ENCODE measurements at places on chromosomes 16 and 17. TPM values are rescaled to one million over a fixed set of nuclear protein-coding genes. Genes with fewer than 3 reads are reported as not detected.

DNA sequence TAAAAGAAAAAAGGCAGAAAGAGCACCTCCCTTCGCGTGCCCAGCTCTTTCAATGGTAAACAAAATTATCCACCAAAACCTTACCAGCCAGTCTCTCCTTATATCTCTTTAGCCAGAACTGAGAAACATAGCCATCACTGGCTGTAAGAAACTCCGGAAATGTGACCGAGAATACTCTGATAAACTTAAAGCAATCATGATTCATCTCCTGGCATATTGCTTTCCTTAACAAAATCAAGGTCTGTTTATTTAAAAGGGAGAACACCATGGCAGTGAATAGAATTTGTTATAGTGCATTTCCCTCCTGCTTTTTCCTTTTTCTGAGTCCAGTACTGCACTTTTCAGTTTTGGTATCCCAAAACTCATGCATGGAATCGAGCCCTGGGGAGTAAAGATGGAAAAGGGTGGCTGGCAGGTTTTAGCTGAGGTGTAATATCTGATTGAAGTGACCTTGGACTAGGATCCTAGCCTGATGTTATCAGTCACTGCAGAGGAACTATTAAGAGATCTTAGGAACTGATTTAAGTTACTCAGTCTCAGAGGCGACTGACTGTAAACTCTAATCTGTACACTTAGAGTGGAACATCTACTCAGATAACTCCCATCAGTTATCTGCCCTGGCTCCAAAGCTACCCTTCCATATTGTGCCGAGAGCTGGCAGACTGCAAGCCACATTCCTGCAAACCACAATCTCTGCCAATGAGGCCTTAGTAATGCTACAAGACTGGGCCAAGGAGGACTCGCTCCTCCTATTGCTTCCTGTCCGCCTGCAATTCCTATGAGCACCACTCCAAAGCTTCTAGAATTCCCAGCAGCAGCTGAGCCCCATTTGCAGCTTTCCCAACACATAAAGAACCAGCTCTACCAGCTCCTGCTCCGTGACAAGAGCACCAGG is 7.4 kb upstream of the COX10 start:
- peak; percentile 18 for DNase-seq

- DNase-seq = no peak
Measured at GRCh38 chr17:57593739-57594462, 151.2 kb downstream of the CCDC182 start.

GRCh38 chr16:68778551-68779231 is 41.6 kb downstream of the CDH1 start:
- no peak for DNase-seq

- DNase-seq = no peak
Measured at GRCh38 chr16:85245307-85246172, 133.3 kb upstream of the CIBAR2 start.

DNA sequence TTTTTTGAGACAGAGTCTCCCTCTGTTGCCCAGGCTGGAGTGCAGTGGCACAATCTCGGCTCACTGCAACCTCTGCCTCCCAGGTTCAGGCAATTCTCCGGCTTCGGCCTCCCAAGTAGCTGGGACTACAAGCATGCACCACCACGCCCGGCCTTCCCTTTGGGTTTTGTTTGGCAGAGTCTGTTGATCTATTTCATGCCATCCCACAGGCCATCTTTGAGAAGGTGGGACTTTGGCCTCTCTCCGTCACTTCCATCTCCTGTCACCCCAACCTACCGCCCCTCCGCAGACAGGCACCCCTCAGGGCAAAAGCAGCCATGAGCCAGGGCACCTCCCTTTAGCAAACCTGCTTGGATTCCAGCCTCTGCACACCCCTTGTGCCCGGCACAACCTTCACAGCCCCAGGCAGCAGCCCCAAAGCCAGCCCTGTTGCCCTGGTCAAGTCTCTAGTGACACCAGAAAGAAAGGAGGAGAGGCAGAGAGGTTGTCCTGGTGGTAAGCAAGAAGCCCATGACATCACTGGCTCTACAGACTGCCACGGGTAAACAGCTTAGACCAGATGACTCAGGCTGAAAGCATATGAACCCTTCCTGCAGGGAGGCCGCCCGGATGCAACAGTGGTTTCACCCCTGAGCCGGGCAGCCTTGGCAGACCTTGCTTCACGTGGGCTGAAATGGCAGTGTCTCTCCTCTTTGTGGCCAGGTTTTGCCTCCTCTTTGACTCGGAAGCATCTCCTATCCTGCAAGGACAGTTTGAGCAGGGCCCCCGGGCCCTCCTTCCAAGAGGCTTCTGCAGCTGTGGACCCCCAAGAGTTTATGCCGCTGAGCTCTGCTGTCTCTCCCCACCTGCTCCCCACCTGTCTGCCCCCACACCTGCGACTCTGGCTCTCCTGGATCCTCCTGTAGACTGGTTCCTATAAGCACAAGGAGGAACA is 8.1 kb upstream of the TIMP2 start:
- DNase-seq = peak; percentile 97

GRCh38 chr17:17220529-17220928 is 14.4 kb upstream of the PLD6 start:
- no peak for DNase-seq

GRCh38 chr16:67683767-67684166 is 17.2 kb downstream of the C16orf86 start:
- DNase-seq = no peak

DNA sequence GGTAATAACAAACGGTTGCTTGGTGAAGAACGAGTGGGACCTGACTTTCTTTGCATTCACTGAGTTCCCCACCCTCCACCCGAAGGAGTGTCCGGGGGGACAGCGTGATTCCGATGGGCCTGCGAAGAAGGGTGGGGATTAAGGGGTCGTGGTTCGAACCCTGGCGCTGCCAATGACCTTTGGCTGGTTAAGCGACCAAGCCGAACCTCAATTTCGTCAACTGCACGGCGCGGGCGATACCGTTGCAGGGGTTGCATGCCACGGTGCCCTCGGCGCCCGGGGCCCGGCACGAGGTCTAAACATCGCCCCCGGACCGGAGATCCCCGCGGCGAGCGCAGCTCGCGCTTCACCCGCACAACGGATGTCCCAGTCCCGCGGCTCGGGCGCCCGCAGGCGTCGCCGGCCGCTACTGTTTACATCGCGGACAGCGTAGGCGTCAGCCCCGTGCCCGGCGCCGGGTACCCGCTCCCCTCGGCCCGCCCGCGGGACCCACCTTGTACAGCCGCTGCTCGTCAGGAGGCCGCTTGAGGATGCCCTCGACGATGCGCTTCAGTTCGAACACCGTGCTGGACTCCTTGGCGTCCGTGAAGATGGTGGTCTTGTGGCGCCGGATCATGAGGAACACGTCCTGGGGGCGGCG is 460 bp downstream of the ELOB start:
- no peak for DNase-seq

The NAA60 gene
- 30.7 TPM for total RNA-seq

DNA sequence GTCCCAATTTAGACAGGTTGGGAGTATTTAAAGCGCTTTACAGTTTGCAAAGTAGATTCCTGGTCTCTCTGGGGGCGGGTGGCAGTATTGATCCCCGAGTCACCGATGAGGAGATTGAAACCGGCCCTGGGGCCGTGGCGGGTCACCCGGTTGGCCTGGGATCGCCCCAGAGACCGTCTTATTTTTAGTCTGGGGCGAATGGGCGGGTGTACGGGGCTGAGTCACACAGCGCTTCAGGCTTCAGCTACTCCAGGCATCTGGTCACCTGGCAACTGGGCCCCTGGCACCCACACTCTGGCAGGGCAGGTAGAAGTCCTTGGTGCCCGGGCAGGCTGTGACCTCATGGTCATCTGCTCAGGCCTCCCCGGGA is 669 bp downstream of the MIEF2 start:
- peak; percentile 69 for DNase-seq

The UNC13D gene
- total RNA-seq = 14.0 TPM

The SPNS2 gene
- 47.3 TPM for total RNA-seq

The MAPT gene
- total RNA-seq = 0.25 TPM

The LRRC37A gene
- total RNA-seq = 2.8 TPM

GRCh38 chr16:66493490-66494401 is 56.2 kb downstream of the TK2 start:
- no peak for DNase-seq

GRCh38 chr16:11155284-11155806 is 100.7 kb downstream of the SOCS1 start:
- no peak for DNase-seq

DNA sequence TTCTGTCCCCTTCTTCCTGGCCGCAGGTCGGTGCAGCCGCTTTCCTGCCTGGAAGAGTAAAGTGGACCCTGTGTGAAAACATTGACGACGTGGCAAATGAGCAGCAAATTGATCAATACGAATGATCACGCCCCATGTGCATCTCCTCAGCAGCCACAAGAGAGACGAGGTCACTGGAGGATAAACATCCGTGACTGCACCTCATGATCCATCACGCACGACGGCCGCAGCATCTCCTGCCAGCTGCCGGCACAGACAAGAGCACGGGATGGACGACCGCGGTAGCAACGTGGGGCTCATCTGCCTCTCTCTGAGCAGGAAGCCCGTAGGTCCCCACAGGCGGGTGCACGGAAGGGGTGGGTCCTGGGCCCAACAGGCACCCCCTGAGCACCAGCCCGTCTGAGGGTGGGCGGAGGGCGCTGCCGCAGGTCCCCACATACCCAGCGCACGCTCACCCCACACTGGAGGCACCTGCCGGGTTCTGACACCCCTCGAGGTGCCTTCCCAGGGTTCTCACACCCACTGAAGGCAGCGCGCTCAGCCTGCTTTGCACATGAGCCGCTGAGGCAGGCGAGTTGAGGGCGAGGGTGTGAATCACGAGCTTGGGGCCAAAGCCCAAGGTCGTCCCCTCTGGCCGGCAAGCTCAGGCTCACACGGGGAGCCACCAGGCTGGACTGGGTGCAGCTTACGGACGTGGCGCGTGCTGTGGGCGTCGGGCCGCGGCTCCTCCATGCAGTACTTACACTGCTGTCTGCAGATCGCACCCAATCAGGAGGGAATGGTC is 12.3 kb upstream of the CDH15 start:
- DNase-seq = no peak

The ACAP1 gene
- total RNA-seq = 3.6 TPM

DNA sequence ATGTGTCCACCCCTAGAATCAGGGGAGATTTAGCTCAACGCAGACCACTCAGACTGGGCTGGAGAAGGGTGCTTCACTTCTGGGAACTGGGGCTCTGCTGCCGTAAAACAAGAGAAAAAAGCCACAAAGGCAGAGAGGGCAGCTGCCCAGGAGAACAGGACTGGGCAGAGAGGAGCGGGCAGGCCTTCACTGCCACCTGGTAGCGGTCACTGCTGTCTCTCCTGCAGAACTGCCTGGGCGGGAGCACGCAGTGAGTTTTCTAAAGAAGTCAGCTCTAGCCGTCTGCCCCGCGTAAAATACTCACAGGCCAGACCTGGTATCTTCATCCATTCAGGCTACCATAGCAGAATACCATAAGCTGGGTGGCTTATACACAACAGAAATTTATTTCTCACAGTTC is 103.8 kb downstream of the AMFR start:
- no peak for DNase-seq

DNA sequence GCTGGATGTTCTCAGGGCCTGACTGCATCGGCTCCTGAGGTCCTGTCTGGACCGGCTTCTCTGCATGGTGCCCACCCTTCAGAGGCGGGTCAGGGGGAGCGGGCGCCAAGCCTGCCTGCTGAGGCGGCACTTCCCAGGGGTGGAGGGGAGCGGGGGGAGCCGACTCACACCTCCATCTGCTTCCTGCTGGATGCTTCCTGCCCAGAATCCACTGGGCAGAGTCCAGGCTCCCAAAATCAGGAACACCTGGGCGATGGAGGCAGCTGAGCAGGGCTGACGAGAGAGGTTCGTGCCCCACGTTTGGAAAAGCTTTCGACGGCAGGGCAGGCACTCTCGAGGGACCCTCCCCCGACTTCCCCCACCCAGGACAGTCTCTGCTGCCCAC is 42.2 kb downstream of the TIMM22 start:
- DNase-seq = no peak

DNA sequence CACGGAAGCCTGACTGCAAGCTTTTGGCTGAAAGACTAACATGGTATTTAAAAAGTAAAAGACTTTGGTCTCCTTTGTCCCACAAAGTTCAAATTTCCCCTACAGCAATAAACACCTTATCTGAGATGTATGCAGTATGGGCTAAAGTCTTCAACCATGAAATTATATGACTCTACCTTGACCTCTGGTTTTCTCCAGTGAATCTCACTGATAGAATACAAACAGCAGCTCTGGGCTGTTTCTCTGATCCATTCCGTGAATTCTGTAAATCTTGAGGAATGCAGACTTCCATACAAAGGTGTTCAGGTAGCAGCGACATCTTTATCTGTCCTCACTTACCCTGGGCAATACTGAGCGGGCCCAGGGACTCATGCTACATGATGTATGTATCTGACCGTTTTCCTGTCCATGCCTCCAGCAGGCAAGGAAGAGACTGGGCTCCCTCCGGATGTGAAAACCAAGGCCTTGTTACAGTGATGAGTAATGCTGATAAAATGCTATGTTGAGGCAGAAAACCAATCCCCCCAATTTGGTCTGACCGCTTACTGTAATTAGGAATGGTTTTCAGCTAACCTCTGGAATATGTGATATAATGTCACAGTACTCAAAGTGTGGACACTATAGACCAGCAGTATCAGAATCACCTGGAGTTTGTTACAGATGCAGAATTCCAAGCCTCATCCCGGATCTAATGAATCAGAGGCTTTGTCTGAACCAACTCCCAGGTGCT is 589.8 kb downstream of the HS3ST4 start:
- no peak for DNase-seq

DNA sequence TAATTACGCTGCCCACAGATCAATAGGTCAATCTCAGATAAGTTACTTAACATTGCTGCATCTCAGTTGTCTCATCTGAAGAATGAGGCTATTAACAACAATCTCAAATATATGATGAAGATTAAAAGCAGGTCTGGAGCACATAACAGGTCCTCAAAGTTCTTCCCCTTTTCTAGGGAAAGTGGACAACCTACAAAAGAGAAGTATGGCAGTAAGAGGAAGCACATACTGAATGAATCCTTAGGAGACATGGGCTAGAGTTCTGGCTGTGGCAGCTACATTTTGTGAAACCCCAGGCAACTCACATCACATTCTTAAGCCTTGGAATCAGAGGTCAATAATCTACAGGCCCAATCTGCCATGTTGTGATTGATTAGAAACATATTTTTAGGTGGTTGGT is 180.6 kb downstream of the PCTP start:
- no peak for DNase-seq

DNA sequence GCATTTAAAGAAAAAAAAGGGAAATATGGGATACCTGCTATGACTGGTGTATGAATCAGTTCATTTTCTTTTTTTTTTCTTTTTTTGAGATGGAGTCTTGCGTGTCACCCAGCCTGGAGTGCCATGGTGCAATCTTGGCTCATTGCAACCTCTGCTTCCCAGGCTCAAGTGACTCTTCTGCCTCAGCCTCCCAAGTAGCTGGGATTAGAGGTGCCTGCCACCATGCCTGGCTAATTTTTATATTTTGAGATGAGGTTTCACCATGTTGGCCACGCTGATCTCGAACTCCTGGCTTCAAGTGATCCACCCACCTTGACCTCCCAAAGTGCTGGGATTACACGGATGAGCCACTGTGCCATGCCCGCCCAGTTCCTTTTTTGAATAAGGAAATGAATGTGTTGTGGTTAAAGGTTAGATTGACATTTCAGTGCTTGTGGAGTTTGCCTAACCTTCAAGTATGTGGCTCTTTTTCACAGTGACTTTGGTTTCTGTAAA is 7.7 kb downstream of the HAPSTR1 start:
- DNase-seq = no peak

The KRT14 gene
- not detected for total RNA-seq

The MYLK3 gene
- not detected for total RNA-seq

The CA5A gene
- total RNA-seq = not detected

Measured in kidney epithelial cell (primary cell).